ENCODE measurements at places on chromosomes 1 and 21. TPM values are rescaled to one million over a fixed set of nuclear protein-coding genes. Genes with fewer than 3 reads are reported as not detected.

PTPRF gene
- 39.7 TPM for total RNA-seq

KLHDC9 gene
- 2.2 TPM for total RNA-seq

LCA5L gene
- total RNA-seq, result 0.97 TPM

SAMD11 gene
- total RNA-seq, result 1.8 TPM

KRTAP13-2 gene
- total RNA-seq, result not detected

SIPA1L2 gene
- 31.7 TPM for total RNA-seq

CELA2A gene
- not detected for total RNA-seq

TSPAN1 gene
- 1.2 TPM for total RNA-seq

Measured in hair follicle dermal papilla cell (primary cell).